ENCODE measurements at places on chromosomes 4 and X. TPM values are rescaled to one million over a fixed set of nuclear protein-coding genes. Genes with fewer than 3 reads are reported as not detected.
A peak's percentile ranks its signal among the peaks of the same experiment; 100 is the strongest.

GRCh38 chrX:13164611-13165010 lies 120.2 kb upstream of the FAM9C start:
- H3K27me3 ChIP-seq = no peaks in the 10 kb centered on the region
- H3K4me1 ChIP-seq = peaks cover 41% of the 10 kb centered on the region
- DNase-seq = no peak
- no peak overlapping the region for H3K4me3 ChIP-seq
- H3K36me3 ChIP-seq = no peaks in the 10 kb centered on the region

DNA sequence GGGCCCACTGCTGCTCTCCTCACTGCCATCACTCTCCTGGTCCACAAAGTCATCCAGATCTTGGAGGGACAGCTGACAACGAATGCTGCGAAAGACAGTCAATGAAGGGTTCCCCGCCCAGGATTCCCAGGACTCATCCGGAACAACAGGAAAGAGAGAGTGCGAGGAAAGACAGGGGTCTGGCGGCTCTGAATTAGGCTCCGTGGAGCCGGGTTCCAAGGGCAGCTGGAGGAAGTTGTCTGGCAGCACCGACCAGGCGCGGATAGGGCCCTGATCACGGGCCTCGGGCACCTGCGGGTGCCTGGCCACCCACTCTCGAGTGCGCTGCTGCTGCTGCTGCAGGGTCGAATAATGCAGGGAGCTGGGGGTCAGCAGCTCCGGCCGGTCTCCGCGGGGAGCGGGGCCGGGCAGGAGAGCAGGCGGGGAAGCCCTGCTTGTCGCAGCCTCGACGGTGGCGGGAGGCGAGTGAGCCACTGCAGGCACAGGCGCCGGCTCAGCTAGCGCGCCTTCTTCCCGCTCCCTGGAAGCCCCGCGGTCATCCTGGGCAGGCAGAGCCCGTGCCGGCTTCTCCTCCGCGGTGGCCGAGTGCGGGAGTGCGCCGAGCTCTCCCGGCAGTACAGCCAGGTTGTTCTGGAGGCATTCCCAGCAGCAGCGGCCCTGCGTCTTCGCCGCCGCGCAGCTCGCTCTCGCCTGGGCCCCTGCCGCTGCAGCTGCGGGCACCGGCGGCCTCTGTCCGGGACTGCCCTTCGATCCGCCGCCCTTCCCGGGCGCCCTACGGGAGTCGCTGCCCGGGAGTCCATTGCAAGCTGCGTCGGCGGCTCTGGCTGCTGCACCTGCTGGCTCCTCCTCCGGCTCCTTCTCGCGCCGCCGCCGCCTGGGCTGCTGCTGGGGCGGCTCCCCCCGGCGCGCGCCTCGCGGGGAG lies 1.1 kb downstream of the SOWAHB start:
- peak; percentile 63 for DNase-seq
- peak overlapping the region; percentile 47 for H3K4me3 ChIP-seq
- H3K27ac ChIP-seq = no peak overlapping the region
- peaks cover 20% of the 10 kb centered on the region for H3K4me1 ChIP-seq
- no peaks in the 10 kb centered on the region for H3K36me3 ChIP-seq
- H3K27me3 ChIP-seq = peaks cover 61% of the 10 kb centered on the region

DNA sequence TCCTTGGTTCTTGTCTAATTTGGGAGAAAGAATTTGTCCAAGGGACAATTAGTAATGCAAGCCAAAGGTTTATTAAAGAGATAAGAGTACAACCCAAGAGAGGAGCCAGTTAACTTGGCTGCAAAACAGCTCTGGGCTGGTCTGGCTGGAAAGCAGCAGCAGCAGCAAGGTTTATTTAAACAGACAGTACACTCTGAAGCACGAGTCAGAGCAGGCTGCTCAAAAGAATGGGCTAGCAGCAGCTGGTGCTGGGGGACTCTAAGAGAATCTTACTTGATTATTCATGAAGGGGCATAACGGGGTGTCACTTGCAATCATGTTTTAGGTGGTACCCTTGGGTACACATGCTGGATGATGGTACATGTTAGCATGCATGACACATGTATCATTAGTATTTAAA lies 17.1 kb upstream of the CT47C1 start:
- H3K4me1 ChIP-seq = no peaks in the 10 kb centered on the region
- H3K27me3 ChIP-seq = no peaks in the 10 kb centered on the region
- peak; percentile 35 for DNase-seq
- H3K27ac ChIP-seq = no peak overlapping the region
- no peaks in the 10 kb centered on the region for H3K36me3 ChIP-seq
- H3K4me3 ChIP-seq = no peak overlapping the region

- no peak overlapping the region for H3K27ac ChIP-seq
- no peaks in the 10 kb centered on the region for H3K36me3 ChIP-seq
- H3K4me3 ChIP-seq = no peak overlapping the region
Measured at GRCh38 chrX:55640854-55641253, 17.7 kb downstream of the FOXR2 start.

Gene MMAA
- polyA plus RNA-seq = 4.0 TPM

DNA sequence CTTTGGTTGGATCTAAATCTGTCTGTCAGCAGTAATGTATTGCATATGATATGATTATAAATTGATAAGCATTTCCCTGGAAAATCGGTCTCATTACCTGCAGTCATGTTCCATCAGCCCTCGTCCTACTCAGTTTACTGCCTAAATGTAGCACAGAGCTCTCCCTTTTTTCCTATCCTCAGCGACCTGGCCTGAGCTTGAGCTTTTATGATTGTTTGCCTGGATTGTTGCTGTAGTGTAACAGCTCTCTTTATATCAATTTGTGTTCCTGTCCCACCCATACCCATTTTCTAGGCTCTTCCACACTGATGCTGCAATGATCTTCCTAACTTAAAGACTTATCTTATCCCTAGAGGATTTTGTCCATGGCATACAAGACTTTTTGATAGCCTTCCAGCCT lies 95.7 kb downstream of the FRAS1 start:
- H3K4me3 ChIP-seq = no peak overlapping the region
- no peak for DNase-seq
- no peak overlapping the region for H3K27ac ChIP-seq
- no peaks in the 10 kb centered on the region for H3K36me3 ChIP-seq
- H3K4me1 ChIP-seq = no peaks in the 10 kb centered on the region
- no peaks in the 10 kb centered on the region for H3K27me3 ChIP-seq
